ENCODE measurements at places on chromosomes 2 and 18.
A peak's percentile ranks its signal among the peaks of the same experiment; 100 is the strongest.

GRCh38 chr18:51191128-51191717, 6.3 kb downstream of the MEX3C start:
- peaks cover 35% of the 10 kb centered on the region for H3K36me3 ChIP-seq
- H3K4me3 ChIP-seq: no peak overlapping the region

DNA sequence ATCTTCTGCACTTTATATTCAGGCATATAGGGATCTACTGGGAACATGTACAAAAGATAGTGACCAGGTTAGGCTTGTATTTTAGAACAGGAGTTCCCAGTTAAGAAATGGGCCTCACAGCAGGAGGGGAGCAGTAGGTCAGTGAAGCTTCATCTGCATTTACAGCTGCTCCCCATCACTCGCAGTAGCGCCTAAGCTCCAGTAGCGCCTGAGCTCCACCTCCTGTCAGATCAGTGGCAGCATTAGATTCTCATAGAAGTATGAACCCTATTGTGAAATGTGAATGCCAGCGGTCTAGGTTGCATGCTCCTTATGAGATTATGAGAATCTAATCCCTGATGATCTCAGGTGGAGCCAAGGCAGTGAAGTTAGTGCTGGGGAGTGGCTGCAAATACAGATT, 224.4 kb upstream of the CYRIA start:
- H3K4me1 ChIP-seq: no peaks in the 10 kb centered on the region
- H3K4me3 ChIP-seq: no peak overlapping the region
- no peaks in the 10 kb centered on the region for H3K27me3 ChIP-seq
- H3K36me3 ChIP-seq: no peaks in the 10 kb centered on the region
- no peak overlapping the region for H3K27ac ChIP-seq
- peak; percentile 59 for DNase-seq

DNA sequence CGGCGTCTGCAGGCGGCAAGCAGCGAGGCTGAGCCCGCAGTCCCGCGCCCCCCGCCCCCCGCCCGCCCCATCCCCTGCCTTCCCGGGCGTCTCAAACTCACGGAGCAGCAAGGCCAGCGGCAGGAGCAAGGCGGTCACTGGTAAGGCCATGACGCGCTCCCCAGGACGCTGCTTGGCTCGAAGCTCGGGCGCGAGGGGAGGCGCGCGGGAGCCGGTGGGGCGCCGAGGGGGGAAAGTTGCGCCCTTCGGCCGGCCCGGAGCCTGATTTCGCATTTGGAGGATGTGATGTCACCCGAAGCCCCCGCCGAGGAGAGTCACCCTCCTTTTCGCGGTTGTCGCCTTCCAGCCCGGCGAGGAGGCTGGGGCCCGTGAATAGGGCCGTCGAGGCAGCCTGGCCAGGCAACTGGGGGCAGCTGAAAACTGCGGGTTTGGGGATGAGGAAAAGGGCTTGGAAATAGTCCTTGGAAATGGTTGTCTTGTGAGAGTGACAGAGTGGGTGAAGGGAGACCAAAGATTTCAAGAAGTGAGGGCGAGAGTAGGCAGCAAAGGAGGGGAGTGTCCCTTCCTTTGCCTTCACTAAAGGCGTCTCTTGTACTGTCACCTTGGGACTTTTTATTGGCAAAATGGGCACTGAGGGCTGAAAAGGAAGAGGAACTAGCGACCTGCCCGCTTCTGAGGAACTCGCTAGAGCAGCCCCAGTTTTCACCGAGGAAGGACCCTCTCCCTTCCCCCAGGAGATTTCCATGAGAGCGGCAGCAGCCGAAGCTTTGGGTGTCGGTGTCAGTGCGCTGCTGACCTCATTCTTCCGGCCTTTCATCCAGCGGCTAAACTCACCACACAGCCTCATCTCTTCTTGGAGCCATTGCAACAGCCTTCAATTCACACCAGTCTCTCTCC, at the start of gene CD8A:
Gene CD8A (minus strand): TSS at position 238 of the 897 bp plus-strand sequence. CDS start 88 bp downstream, at position 150.
- no peaks in the 10 kb centered on the region for H3K4me1 ChIP-seq
- no peak within 1 kb of the TSS for H3K27ac ChIP-seq
- H3K4me3 ChIP-seq: peak within 1 kb of the TSS; percentile 47
- H3K27me3 ChIP-seq: peaks cover 45% of the 10 kb centered on the region
- DNase-seq: peak; percentile 58

DNA sequence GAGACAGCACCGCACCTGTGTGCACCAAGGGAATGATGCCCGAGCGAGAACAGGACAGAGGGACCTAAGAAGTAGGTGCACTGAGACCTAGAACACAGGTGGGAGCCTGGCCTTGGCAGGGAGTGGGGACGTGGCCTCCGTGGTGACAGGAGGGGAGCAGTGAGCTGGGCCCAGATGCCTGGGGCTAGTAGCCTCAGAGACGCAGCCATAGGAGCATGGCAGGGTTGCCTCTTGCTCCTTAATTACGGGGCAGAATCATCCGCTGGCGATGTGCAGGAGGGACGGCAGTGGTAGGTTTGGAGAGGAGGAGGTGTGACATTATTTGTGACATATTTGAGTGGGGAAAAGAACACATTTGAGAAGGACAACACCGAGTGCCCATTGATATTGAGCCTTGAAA, 57.0 kb upstream of the HPCAL1 start:
- H3K27ac ChIP-seq: no peak overlapping the region
- no peaks in the 10 kb centered on the region for H3K36me3 ChIP-seq
- H3K4me3 ChIP-seq: no peak overlapping the region

GRCh38 chr2:133710613-133711012, 142.3 kb upstream of the NCKAP5 start:
- peaks cover 10% of the 10 kb centered on the region for H3K36me3 ChIP-seq
- no peaks in the 10 kb centered on the region for H3K4me1 ChIP-seq
- H3K27ac ChIP-seq: no peak overlapping the region
- DNase-seq: no peak
- no peaks in the 10 kb centered on the region for H3K27me3 ChIP-seq

DNA sequence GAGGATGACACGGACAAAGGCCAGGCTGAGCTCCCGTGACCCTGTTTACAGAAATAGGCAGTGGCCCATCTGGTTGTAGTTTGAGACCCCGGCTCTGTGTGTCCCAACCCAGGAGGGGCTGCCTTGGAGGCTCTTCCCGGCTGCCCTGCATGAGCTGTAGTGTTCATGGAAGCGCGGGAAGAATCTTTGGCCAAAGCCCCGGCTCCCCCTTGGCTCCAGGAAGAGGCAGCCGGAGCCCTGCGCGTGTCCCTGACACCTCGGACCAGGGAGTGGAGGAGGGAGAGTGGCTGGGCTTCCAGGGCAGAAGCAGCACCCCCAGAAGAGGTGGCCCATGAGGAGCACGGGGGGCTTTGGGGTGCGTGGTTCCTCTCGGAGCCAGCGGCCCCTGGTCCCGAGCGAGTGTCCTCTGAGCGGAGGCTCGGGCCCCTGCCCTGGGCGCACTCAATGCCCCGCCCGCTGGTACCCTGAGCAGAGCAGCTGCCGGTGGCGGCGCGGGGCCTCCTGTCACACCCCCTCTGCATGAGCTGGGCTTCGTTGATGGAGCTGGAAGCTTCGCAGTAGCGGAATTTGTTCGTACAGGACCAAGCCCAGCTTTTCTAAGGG, 21.7 kb downstream of the GPR35 start:
- no peaks in the 10 kb centered on the region for H3K36me3 ChIP-seq
- no peak overlapping the region for H3K4me3 ChIP-seq
- peak; percentile 26 for DNase-seq
- no peaks in the 10 kb centered on the region for H3K4me1 ChIP-seq
- H3K27me3 ChIP-seq: no peaks in the 10 kb centered on the region
- no peak overlapping the region for H3K27ac ChIP-seq

- peaks cover 14% of the 10 kb centered on the region for H3K36me3 ChIP-seq
- H3K27me3 ChIP-seq: no peaks in the 10 kb centered on the region
- no peak overlapping the region for H3K27ac ChIP-seq
These were observed 30.3 kb downstream of the SP3 start for GRCh38 chr2:173934895-173935294.

GRCh38 chr18:63253428-63254372, 65.9 kb downstream of the BCL2 start:
- DNase-seq: no peak
- no peak overlapping the region for H3K4me3 ChIP-seq
- H3K36me3 ChIP-seq: peaks cover 4% of the 10 kb centered on the region
- H3K27ac ChIP-seq: no peak overlapping the region
- H3K27me3 ChIP-seq: no peaks in the 10 kb centered on the region

DNA sequence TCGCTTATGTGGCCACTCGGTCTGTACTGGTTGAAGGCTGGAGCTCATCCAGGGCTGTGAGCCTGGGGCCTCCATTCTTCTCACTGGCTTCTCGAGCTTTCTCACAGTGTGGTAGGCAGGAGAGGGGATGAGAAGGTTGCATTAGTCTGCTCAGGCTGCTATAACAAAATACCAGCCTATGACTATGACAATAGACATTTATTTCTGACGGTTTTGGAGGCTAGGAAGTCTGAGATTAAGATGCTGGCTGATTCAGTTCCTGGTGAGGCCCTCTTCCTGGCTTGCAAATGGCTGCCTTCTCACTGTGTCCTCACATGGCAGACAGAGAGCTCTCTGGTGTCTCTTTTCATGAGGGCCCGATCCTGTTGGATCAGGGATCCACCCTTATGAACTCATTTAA, 6.2 kb upstream of the STK25 start:
- peaks cover 9% of the 10 kb centered on the region for H3K36me3 ChIP-seq
- no peak overlapping the region for H3K27ac ChIP-seq
- H3K4me1 ChIP-seq: no peaks in the 10 kb centered on the region
- no peaks in the 10 kb centered on the region for H3K27me3 ChIP-seq

GRCh38 chr2:22701561-22702160, 683.3 kb upstream of the KLHL29 start:
- H3K27me3 ChIP-seq: no peaks in the 10 kb centered on the region
- no peak for DNase-seq
- no peak overlapping the region for H3K4me3 ChIP-seq
- H3K27ac ChIP-seq: no peak overlapping the region

DNA sequence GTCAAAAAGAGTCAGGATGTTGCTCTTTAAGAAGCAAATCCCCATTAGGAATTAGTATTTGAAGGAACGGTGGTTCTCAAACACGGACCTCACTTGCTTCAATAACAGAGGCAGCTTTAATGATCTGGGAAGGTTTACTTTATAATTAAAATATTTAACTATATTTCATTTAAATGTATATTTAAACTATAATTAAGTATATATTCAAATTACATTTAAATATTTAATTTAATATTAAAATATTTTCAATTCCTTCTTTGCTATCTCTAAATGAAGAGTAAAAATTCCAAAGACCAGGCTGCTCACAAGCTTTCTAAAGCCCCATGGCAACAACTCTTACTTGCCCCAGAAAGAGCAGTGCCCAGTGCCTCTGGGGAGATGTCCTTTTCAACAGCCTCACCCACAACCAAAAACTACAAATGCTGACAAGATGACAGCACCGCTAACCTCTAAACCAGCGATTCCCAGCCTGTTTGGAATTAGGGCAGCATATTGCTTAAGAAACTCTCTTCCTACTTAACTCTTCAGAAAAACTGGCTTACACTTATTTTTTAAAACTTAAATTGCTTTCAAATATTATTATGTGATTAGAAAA, 62.9 kb upstream of the POU3F3 start:
- no peaks in the 10 kb centered on the region for H3K36me3 ChIP-seq
- no peak overlapping the region for H3K4me3 ChIP-seq
- peaks cover 6% of the 10 kb centered on the region for H3K4me1 ChIP-seq
- H3K27ac ChIP-seq: no peak overlapping the region
- DNase-seq: no peak

DNA sequence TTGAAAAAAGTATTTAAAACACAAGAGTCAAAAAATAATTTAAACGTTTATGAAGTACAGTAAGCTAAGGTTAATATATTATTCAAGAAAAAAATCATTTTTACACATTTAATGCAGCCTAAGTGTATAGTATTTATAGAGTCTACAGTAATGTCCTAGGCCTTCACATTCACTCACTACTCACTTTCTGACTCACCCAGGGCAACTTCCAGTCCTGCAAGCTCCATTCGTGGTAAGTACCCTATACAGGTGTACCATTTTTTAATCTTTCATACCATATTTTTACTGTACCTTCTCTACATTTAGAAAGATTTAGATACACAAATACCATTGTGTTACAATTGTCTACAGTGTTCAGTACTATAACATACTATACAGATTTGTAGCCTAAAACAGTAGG, 20.9 kb upstream of the RPRD1A start:
- no peaks in the 10 kb centered on the region for H3K27me3 ChIP-seq
- no peaks in the 10 kb centered on the region for H3K4me1 ChIP-seq
- no peaks in the 10 kb centered on the region for H3K36me3 ChIP-seq
- H3K4me3 ChIP-seq: no peak overlapping the region
- H3K27ac ChIP-seq: no peak overlapping the region

GRCh38 chr2:121134728-121135127, 150.3 kb downstream of the TFCP2L1 start:
- no peak for DNase-seq
- H3K4me1 ChIP-seq: peaks cover 6% of the 10 kb centered on the region
- H3K27ac ChIP-seq: no peak overlapping the region
- H3K36me3 ChIP-seq: no peaks in the 10 kb centered on the region
- H3K27me3 ChIP-seq: no peaks in the 10 kb centered on the region
- no peak overlapping the region for H3K4me3 ChIP-seq

DNA sequence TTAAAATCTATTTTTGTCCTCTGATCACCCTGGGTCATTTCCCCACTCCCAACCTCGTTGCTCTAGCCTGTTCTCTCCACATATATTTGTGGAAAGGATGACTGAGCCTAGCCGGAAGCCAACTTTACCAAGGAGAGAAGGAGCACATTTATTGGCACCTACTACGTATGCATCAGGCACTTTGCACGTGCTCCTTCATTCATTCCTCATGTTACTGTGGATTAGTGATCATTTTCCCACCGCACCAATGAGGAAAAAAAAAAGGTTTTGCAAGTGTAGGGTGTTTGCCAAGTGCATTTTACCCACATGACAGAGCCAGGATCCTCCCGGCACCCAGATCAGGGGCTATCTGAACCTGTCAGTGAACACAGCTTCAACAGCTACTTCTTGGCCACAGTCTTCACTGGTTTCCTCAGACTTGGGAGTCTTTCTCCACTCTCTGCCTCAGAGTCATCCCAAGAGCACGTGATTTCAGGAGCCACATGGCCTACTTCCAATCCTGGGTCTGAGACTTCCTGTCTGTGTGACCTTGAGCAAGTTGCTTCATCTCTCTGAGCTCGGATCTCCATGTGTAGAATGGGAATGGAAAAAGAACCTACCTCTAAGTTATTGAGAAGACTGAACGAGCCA, 1.9 kb upstream of the C1QL2 start:
- no peak for DNase-seq
- peaks cover 21% of the 10 kb centered on the region for H3K27me3 ChIP-seq
- no peaks in the 10 kb centered on the region for H3K4me1 ChIP-seq
- no peak overlapping the region for H3K4me3 ChIP-seq

GRCh38 chr2:62806231-62806630, 100.7 kb downstream of the EHBP1 start:
- DNase-seq: no peak
- no peak overlapping the region for H3K27ac ChIP-seq
- H3K27me3 ChIP-seq: no peaks in the 10 kb centered on the region
- H3K4me3 ChIP-seq: no peak overlapping the region
- H3K36me3 ChIP-seq: peaks cover 28% of the 10 kb centered on the region

DNA sequence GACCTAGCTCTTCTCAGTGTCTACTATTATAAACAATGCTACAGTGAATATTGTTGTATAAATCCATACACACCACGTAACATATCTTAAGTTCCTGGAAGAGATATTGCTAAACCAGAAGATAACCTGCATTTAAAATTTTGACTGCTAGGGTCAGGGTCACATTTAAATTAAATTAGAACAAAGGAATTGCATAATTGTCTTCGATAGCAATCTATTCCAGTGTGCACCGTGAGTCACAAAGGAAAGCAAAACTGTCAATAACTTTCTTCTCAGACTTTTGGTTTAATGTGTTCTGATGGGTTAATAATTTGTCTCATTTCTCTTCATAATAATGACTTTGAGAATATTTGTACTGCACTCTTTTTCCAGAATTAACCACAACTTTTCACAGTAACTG, 4.2 kb downstream of the GEN1 start:
- no peak for DNase-seq
- peaks cover 22% of the 10 kb centered on the region for H3K36me3 ChIP-seq

GRCh38 chr2:8543060-8543382, 138.8 kb upstream of the ID2 start:
- H3K36me3 ChIP-seq: no peaks in the 10 kb centered on the region
- H3K27me3 ChIP-seq: no peaks in the 10 kb centered on the region
- no peaks in the 10 kb centered on the region for H3K4me1 ChIP-seq
- H3K4me3 ChIP-seq: no peak overlapping the region

Data from H9 (cell line).